ENCODE measurements at places on chromosomes 11 and 22.

GRCh38 chr11:3669742-3670183 is 1.4 kb downstream of the CHRNA10 start:
- DNase-seq = no peak

DNA sequence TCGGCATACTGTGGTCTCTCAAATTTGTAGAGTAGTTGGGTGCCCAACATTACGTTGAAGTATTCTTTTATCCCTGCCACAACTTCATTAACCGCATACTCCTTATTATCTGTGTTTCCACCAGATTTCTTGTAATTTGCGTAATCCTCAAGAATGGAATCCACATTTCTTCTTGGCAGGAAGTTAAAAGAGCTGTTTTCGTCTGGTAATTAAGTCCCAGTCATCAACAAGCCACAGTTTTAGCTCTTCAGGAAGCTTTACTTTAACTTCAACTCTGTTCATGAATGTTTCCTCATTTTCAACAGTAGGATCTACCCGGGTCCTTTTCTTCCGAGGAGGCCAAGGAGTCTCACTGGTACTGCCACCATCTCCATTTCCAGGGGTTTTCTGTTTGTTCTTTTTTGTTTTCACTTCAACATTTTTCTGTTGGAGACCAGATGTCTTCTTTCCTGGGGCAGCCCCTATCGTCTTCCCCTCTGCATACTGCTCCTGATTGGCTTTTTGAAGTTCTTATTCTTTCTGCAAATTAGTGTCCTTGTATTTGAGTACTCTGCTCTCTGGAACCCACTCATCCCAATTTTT is 30.3 kb downstream of the PDE3B start:
- no peak for DNase-seq

- DNase-seq = no peak
Observed at GRCh38 chr11:34256150-34256549, 101.7 kb downstream of the ABTB2 start.

DNA sequence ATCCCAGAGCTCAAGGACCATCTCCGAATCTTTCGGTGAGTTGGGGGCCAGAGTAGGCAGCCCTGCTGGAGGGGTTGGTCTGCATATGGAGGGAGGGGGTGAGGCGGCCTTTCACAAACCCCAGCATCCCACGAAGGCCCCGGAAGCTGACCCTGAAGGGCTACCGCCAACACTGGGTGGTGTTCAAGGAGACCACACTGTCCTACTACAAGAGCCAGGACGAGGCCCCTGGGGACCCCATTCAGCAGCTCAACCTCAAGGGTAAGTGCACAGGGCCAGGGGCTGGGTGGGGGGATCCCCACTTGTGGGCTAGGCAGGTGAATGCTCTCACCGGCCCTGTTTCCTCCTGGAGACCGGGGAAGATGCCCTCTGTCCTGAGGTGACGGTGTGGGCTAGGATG is 6.2 kb downstream of the TRPT1 start:
- no peak for DNase-seq

GRCh38 chr11:14029971-14030920 is 67.7 kb downstream of the SPON1 start:
- DNase-seq = no peak

Data from CD4-positive, alpha-beta T cell treated with Interleukin-2 at 100 ng/mL for 4 hours (primary cell).